KBM-7 (cell line): ENCODE measurements at places on chromosomes 7 and 10.
A peak's percentile ranks its signal among the peaks of the same experiment; 100 is the strongest.

DNA sequence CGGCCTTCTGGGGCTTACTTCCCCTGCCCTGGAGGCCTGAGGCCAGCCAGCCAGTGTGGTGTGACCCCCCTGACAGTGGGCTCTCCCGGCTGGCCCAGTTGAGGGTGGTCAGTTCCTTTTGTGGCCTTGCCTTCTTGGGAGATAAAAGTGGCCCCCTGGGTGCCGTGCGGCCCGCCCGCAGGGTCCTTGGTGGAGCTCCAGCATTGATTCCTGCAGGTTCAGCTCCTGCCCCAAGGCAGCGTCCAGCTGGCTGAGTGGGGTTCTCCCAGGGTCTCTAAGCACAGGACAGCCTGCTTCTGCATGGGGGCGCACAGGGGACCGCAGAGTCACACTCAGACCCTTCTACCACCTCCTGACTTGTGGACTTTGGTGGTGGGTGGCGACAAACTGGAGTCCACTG, 62.1 kb downstream of the CUX1 start:
- DNase-seq, result no peak

DNA sequence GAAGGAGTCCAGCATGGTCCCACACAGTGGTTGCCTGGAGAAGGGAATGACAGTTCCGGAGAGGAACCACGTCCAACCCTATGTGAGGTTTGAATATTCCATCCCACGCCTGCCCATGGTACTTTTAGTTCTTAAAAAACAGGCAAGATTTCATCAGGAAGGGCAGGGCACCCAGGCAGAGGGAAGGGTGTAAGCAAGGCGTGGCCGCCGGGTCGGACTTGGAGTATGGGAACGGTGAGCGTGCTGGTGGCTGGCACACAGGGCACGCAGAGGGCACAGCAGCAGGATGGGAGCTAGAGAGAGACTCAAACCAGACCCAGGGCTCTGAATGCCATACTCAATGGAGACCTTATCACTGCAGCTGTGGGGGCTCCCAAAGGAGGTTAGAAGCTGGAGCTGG, 34.3 kb downstream of the FAM53B start:
- no peak for DNase-seq

- DNase-seq, result no peak
These were observed 18.7 kb downstream of the PKD2L1 start for GRCh38 chr10:100311298-100311697.

GRCh38 chr7:76304888-76305375, 2.5 kb downstream of the HSPB1 start:
- DNase-seq, result no peak

- DNase-seq, result no peak
These were observed 17.3 kb downstream of the WDFY4 start for GRCh38 chr10:48701941-48702340.

GRCh38 chr7:24781106-24781505, 23.8 kb upstream of the GSDME start:
- no peak for DNase-seq

- no peak for DNase-seq
These were observed 198.3 kb downstream of the PLXNA4 start for GRCh38 chr7:132377703-132378584.

DNA sequence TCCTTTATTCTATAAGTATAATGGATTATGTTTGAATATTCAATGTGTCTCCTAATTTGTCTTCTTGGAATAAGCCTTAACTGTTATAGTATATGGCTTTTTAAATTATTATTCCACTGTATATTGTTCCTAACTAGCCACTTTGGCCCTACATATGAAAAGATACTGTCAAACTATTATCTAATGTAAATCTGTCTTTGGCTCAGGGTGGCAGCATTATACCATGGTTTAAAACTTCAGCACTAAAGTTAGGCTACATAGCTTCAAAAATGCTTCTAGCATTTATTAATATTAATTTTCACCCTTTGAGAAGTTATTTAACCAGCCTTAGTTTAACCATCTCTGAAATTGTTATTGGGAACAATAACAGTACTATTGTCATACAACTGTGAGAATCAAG, 543.1 kb upstream of the MBL2 start:
- no peak for DNase-seq

DNA sequence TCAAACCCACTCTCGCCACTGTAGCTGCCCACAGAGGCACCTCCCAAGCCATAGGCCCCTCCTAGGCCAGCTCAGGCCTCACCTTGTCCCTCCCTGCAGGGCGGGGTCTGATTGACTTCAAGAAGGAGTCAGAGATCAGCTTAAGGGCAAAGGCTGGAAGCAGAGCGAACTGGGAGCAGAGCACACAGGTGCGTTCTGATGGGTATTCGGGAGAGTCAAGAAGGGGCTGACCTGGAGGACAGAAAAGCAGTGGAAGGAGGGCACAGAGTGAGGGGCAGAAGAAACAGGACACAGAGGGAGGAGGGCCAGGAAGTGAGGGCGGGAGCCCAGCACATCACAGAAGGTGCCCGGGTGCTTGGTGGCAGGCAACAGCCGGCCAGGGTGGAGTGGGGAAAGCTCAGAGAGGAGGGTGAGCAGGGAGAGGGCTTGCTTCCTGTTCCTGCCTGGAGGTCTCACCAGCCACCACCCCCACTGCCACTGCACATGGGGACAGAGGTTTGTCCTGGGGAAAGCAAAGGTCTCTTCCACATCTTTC, at the start of gene AOC1:
TSS of gene AOC1 (plus strand) at position 147 of the 535 bp plus-strand sequence. CDS start 3,954 bp downstream, outside the sequence.
- peak; percentile 45 for DNase-seq

- DNase-seq, result no peak
These were observed 7.9 kb upstream of the GSDME start for GRCh38 chr7:24764972-24765744.

DNA sequence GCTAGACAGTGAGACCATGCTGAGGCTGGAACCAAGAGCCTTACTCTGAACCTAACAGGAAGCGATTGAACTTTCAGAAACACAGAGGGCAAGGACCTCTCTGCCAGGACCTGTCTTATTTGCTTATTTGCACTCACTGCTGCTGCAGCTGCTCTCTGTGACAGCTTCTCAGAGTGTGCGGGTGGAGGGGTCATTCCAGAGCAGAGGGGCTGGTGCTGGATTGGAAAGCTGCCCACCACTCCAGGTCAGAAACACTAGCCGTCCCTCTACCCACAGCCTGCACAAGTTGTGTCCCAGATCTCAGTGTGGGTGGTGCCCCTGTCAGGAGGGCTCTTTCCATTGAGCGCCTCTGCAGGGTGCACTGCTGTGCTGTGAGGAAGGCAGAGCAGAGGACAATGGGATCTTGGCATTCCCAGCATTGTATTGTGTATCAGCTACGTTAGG, 126.2 kb downstream of the CCNY start:
- DNase-seq, result no peak

GRCh38 chr7:5758753-5759335, 22.6 kb downstream of the RNF216 start:
- peak; percentile 72 for DNase-seq

GRCh38 chr7:138886501-138886917, 88.5 kb upstream of the ATP6V0A4 start:
- DNase-seq, result peak; percentile 95

DNA sequence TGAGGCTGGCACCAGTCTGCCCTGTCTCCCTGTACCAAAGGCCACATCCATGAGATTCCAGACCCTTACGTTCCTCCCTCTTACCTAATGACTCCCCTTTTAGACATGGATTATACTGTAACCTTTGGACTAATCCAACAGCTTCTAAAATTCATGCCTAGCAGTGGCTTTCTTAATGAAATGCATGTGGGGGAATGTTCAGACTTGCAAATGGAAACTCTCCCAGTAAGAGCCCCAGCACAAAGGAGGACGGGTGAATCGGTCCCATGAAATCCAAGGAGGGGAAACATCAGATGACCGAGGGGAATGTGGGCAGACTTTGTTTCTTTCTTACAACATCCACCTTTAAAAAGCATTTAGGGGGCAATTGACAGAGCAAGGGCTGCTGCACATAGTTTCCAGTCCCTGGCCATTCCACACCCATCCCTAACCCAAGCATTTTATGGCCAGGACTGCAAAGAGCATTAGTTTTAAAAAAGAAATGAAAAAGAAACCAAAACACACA, 71.5 kb downstream of the COL13A1 start:
- DNase-seq, result no peak

DNA sequence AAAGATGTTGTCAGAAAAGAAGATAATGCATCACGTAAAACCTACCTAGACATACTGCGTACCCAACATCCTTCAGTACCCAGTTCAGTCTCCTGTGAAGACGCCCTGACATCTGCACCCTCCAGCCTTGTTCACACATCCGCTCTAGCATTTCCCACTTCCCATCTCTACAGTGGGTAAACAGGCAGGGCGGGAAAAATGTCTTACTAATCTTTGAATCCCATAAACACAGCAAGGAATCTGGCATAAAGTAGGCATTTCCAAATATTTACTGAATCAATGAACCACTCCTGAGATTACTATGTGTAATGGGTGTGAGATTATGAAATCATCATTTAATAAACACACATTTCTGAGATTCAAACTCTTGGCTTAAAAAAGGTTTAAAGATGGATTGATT, 132.8 kb downstream of the GLI3 start:
- no peak for DNase-seq

DNA sequence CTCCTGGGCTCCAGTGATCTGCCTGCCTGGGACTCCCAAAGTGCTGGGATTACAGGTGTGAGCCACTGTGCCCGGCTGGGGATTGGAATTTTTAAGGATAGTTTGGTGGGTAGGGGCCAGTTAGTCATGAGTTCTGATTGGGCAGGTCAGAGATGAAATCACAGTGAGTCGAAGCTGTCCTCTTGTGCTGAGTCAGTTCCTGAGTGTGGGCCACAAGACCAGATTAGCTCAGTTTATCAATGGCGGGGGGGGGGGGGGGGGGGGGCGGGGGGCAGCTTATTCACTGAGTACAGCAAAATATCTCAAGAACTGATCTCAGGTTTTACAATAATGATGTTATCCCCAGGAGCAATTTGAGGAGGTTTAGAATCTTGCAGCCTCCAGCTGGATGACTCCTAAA, 11.6 kb upstream of the ERCC6 start:
- DNase-seq, result no peak

GRCh38 chr7:78444267-78444666, 645.7 kb downstream of the PHTF2 start:
- DNase-seq, result no peak

DNA sequence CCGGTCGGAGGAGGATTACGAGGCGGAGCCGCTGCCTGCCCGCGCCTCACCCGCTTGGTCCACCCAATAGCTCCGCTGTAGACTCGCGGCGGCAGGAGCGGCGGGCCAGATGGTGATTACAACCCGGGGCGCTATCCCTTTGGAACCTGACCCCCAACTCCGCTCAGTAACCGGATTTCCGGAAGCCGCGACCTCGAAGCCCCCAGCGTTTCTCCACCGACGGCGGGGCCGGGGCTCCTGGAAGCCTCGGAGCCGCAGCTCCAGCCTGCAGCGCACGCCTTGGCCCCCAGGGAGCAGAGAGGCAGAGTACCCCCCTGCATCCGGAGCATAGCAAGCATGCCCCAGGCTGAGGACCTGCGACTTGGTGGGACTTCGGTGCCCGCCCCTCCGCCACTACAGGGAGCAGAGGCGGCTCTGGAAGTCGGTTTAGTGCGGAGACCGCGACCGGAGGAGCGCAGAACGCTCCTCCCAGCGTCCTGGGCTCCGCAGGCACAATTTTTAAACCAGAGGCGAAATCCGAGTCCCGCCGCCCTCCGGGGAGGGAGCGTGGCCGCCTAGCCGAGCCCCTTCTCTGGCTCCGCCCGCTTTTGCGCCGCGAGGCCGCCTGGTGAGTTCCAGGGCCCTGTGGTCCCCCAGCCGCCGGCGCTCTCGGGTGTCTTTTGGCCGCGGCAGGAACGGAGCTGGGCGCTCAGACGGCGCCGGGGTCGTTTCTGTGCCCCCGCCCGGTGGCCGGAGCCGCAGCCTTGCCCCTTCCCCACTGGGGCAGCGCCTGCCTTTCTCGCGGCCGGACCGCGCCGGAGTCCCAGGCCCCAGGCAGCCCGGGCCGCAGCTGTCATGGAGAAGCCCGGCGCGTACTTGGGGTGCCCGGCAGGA, 28.2 kb upstream of the BMS1 start:
- DNase-seq, result no peak

DNA sequence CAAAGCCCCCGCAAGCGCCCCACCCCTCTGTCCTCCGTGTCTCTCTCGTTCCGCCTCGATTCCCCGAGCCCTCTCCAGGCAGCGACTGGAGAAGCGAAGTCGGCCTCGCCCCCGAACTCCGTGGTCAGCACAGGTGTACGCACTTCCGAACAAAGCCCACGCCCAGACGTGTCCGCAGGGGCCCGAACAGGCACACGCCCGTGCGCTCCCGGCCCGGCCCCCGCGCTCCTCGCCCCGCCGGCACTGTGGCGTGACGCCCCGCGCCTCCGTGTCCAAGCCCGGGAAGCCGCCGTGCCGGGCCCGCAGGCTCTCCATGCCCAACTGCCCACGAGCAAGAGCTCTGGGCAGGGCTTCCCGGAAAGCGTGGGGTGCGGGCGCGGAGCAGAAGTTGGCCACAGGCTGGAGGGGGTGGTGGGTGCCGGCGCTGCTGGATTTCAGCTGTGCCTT, 662 bp downstream of the NRCAM start:
- DNase-seq, result no peak

DNA sequence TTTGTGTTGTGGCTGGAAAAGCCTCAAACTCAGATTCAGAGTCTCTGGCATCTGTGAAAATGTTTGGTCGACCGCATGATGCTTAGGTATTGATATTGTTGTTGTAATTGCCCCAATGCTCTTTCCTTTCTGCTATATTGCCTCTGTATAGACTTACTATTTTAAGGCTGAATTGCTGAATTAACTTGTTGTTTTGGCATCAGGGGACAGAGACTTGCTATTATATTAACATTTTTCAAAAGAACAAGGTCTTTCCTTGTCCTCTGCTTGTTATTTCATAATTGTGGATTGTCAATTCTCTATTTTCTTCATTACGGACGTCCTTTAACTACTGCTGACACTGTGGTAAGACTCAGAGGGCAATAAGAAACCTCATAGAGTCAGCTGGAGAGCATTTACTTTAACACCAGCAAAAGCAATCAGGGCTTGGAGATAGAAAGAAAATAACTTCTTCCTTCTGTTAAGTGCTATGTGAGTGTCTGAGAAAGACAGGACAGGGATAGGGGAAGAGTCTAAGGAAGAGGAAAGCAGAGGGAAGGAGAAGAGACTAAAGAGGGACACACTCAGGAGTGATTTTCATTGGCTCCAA, 17.6 kb downstream of the CPED1 start:
- DNase-seq, result no peak

DNA sequence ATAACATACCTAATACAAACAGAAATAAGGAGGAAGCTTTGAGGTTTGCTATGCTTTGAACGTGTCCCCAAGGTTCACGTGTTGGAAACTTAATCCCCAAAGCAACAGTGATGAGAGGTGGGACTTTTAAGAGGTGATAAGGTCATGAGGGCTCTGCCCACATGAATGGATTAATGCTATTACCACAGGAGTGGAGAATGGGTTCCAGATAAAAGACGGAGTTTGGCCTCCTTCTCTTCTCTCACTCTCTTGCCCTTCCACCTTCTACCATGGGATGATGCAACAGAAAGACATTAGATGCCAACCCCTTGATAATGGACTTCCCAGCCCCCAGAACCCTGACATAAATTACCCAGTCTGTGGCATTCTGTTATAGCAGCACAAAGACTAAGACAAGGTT, 9.6 kb downstream of the ITGB1 start:
- no peak for DNase-seq
